Activated CD4-positive, alpha-beta T cell treated with anti-CD3 and anti-CD28 coated beads for 24 hours (primary cell): ENCODE measurements at places on chromosomes 11 and 22.

GRCh38 chr22:38411016-38411415 lies 44.0 kb downstream of the KCNJ4 start:
- DNase-seq, result no peak

- no peak for DNase-seq
Observed at GRCh38 chr22:39216143-39216490, 28.7 kb downstream of the PDGFB start.

- DNase-seq, result no peak
Observed at GRCh38 chr11:134783234-134783633, 371.2 kb upstream of the B3GAT1 start.

GRCh38 chr11:106668147-106668546 lies 350.1 kb downstream of the GUCY1A2 start:
- DNase-seq, result no peak

DNA sequence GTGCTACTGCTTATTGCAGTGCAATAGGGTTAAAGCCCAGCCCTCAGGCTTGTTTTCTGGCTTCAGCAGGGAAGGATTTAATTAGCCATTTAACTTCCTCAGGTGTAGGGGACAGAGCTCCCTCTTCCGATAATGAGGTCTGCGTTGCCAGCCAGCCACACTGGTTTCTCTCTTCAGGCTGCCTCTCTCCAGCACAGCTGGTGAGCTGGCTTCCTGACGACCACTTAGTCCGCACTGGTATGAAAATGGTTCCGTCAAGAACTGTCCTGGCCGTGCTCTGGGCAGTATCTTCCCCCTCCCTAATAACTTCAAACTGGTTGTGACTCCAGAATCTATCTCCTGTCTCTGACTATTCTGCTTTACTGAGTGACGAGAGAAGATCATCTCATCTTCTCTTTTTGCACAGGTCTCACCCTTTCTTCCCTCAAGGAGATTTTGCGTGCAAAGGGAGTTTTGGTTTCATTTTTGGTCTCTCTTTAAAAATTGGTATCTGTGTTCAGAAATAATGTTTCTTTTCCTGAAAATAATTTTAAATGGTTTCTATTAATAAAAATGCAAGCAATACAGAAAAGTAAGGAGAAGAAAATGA lies 49.2 kb downstream of the CNTN5 start:
- no peak for DNase-seq

DNA sequence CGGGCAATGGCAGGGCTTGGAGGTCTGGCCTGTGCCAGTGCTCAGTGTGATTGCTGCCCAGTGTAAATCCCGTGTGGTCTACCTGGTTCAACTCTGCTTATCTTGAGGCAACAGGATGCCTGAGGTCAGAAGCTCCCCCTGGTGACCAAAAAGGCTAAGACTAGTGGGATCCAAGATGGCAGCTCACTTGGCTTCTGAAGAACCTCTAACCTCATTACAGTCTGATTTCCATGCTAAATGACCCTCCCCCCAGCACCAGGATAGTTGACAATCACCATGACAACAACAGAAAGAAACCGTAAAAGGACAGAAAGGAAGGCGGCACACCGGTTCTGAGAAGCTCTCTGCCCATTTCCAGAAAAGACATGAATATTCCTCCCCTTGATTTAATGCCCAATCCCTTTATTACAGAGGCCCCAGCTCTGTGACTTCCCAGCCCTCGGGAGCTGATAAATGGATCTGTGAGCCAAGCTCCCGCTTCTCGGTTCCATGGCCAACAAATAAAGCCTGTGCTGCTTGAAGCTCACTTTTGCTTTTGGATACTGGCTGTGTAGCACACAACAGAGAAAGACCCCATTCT lies 398.4 kb downstream of the CTTN start:
- no peak for DNase-seq

DNA sequence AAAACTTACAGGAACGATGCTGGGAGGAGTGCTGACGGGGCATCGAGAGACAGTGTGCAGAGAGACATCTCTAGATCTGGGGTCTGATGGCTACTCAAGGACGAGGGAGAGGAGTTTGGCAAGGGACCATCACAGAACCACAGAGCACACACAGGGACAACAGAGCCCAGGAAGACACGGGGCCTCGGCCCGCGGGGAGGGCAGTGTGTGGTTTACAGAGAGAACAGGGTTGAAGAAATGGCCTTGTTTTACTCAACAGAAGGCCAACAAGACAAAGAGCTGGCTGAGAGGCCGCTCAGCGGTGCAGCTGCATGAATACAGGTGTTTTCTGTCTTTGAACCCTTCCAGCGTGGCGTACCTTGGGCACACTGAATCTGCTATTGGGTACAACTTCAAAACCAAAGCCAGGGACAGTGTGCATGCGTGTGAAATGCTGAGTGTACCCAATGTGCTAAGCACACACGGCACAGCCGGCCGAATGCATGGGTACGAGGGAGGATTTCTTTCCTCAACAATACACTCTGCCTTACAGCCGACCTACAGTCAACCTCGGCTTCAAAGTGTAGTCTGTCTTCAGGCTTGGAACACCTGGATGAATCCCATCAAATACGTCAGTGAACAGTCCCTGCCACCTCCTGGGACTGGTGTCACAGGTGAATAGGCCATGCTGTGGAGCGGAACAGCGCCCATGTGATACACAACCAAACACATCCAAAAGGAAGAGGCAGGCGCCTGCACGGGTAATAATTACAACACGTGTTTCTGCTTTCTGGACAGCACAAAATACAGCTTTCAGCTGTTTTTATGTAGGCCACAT lies 20.7 kb upstream of the BID start:
- DNase-seq, result no peak

DNA sequence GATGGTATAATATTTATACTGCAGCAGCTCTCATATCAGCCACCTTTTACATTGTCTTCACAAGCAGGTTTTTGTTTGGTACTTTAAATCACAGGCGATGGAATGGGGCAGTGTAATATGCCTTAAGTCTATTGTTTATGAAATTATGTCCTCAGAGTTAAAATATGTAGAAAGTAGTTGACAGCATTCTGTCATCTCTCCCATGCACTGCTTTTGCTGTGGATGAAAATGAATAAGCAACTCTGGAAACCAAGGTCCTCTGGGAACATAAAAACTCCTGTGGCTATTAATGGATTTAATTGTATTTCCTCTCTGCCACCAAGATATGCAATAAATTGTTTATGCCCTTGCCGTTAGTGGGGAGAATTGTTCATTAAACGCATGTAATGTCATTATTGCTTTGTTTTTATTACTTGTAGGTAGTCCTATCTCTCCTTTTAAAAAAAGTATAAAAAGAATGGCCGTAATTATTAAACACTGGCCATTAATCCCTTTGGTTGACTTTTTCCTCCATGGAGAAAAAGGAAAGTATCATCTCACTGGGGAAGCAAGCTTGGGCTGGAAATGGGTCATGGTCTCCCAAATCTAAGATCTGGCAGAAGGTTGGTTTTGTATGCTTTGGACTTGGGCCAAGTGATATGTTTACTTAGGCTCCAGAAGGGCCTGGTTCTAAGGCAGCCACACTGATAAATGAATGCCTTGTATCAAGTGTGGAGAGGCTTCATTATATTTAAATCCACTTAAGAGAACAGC lies 13.1 kb downstream of the PACS1 start:
- DNase-seq, result no peak

GRCh38 chr11:111450480-111451320 lies 61.5 kb downstream of the BTG4 start:
- no peak for DNase-seq

GRCh38 chr11:116840224-116840745 lies 2.9 kb upstream of the APOA1 start:
- DNase-seq, result no peak

- no peak for DNase-seq
Observed at GRCh38 chr22:46352691-46353386, 17.3 kb downstream of the TRMU start.

DNA sequence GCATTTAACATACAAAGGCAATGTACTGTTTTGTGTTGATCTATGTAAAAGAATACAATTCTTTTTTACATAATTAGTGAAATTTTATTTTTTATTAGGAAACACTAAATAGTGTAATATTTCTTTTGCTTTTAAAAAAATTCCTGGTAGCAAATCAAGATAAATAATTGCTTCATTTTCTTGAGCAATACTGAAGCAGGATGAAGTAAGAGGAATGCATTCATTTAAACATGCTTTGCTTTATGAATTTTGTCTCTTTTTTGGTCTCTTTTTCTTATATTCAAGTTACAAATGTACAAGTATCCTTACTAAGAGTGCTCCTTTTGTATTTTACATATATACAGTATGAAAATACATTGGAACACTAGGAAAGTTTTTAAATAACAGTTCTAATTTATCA lies 144.4 kb upstream of the TEAD1 start:
- no peak for DNase-seq

- DNase-seq, result no peak
Observed at GRCh38 chr11:115606498-115607220, 102.4 kb upstream of the CADM1 start.

DNA sequence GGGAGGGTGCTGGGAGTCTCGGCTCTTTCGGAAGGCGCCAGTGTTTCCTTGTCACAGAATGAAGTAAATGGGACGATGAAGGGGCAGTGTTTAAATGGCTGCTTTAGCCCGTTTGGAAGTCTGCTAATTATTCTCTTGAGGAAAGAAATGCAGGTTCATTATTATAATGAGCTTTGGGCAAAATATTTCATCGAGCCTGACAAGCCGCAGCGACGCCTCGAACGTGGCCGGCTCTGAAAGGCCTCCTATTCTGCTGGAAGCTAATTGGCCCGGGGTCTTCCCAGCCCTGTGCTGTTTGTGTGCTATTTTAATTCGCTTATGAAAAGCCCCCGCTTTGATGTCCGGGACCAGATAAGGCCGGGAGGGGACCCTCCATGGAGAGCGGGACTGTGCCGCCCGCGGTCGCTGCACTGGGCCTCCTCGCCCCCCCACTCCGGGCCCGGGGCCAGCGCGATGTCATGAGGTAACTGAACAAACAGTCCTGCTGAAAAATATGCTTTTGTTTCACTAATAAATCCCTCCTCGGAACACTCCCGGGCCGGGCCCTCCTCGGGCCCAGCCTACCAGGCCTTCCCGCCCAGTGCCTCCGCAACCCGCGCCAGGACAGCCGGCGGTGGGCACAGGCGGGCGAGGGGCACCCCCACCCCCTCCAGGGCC lies 78.4 kb downstream of the CDKN1C start:
- DNase-seq, result no peak

- DNase-seq, result no peak
Observed at GRCh38 chr11:47765086-47765485, 2.1 kb downstream of the FNBP4 start.

- DNase-seq, result no peak
Observed at GRCh38 chr11:68411501-68411991, 49.0 kb upstream of the PPP6R3 start.

DNA sequence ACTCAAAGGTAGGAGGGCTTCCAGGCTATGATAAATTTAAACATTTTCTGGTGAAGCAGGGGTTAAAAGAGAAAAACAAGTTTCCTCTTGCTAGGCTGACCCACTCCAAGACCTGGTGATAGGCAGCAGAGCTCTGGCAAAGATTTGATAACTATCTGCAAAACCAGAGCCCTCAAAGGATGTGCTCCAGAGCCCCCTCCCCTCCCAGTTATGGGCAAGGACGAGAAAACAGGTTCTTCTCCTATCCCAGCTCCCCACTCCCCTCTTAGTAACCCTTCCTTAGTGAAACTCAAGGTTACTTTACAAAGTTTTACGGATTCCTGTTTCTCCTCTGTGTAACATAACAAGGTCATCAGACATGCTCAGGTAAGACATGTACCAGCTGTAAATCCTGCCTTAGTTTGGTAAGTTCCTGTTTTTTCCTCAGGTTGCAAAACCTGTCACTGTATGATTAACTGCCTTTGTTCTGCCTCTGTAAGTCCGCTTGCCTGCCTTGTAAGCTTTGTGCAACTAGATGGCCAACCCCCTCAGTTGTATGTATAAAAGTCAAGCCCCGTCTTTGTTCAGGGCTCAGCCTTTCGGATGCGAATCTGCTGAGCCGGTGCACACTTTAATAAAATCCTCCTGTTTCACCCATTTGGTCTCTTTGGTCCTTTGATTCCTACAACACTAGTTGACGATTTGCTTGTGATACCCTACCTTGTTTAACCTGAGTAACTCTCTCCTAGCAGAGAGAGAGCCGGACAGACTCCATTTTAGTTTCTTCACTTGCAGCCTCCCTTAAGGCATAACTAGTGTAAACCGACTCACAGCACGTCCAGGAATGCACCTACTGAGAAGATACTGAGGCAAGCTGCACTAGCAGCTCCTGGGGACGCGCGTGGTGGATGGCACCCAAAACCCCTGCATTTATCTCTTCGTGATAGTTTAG lies 13.9 kb downstream of the APOBEC3H start:
- no peak for DNase-seq

DNA sequence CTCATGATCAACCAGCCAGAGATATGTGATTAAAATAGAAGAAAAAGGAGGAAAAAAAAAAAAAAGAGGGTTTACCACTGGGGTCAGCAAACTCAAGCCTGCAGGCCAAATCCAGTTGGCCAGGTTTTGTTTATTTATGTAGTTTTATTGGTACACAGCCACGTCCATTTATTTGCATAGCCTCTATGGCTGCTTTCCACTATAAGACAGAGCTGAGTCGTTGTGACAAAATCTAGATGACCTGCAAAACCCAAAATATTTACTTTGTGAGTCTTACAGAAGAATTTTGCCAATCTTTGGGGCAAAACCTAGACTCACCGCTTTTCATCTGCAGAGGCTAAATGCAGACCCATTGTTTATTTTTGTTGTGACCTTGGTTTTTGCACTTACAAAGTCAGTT lies 87.1 kb downstream of the TENM4 start:
- no peak for DNase-seq

- no peak for DNase-seq
Observed at GRCh38 chr11:28615542-28615941, 507.4 kb downstream of the METTL15 start.

GRCh38 chr22:19739911-19740449 lies 16.6 kb downstream of the GP1BB start:
- no peak for DNase-seq

- DNase-seq, result peak; percentile 5
Observed at GRCh38 chr11:88414385-88414861, 76.9 kb upstream of the CTSC start.

GRCh38 chr11:85098996-85099395 lies 528.1 kb downstream of the DLG2 start:
- no peak for DNase-seq

GRCh38 chr11:120601536-120601935 lies 90.0 kb downstream of the GRIK4 start:
- no peak for DNase-seq

- no peak for DNase-seq
Observed at GRCh38 chr22:35312198-35313059, 12.7 kb downstream of the TOM1 start.

GRCh38 chr11:837189-837989 lies 4.6 kb downstream of the CD151 start:
- no peak for DNase-seq

GRCh38 chr11:112511911-112512310 lies 251.3 kb upstream of the PLET1 start:
- DNase-seq, result no peak
